ENCODE measurements at places on chromosomes 16 and 17. TPM values are rescaled to one million over a fixed set of nuclear protein-coding genes. Genes with fewer than 3 reads are reported as not detected.

MPO gene
- total RNA-seq = not detected

TBX6 gene
- total RNA-seq = 0.15 TPM

SOX15 gene
- total RNA-seq = 2.4 TPM

TBC1D3G gene
- not detected for total RNA-seq

ZSCAN32 gene
- 8.9 TPM for total RNA-seq

ATP2A1 gene
- 0.15 TPM for total RNA-seq

EME1 gene
- total RNA-seq = 15.6 TPM

ZACN gene
- not detected for total RNA-seq

CCL2 gene
- total RNA-seq = 4.2 TPM
